ENCODE measurements at places on chromosomes 6 and 20.

DNA sequence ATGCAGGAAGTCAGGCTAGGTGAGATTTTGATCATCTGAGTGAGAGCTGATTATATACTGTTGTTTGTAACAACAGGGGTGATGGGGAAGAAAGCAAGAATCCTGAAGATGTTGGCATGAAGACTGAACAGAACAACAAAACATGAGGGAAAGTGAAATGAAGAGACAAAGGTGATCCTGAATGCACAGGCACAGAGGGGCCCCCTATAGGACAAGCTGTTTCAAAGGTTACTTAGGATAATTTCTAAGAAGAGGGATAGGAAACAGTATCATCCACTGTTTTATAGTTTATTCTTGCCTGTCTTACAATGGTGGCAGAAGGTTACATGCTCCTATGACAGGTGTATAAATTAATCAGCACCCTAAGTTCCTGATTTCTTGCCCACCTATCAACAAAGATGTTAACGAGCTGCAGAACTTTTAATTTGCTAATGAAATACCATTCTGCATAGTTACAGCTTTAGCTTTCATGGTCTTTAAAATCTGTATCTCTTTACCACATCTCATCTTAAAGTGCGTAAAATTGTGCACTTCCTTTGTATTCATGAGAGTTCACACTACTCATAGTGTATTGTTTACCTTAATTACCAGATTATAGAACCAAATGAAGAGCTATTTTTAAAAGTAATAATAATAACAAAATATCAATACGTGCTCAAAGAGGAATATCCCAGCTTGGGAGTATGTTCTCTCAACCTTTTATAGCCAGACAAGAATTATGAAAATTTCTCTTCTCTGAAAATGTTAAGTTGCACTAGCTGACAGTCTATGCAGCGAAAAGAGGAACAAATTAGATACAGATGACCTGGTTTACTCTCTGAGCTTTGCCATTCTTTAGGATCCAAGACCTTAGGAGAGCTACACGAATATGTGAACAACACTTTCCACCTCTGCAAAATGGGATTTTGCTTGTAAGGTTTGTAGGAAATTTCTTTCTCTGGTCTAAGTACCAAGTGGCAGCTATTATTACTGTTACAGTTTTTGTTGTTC is 192.5 kb downstream of the EDN1 start:
- DNase-seq, result no peak

GRCh38 chr6:110944681-110945151 is 13.8 kb upstream of the GTF3C6 start:
- DNase-seq, result no peak

- no peak for DNase-seq
Measured at GRCh38 chr6:134951494-134952263, 1.8 kb upstream of the ALDH8A1 start.

GRCh38 chr6:134235937-134236751 is 81.8 kb downstream of the SGK1 start:
- no peak for DNase-seq

- no peak for DNase-seq
Measured at GRCh38 chr20:35395728-35396127, 16.0 kb downstream of the UQCC1 start.

DNA sequence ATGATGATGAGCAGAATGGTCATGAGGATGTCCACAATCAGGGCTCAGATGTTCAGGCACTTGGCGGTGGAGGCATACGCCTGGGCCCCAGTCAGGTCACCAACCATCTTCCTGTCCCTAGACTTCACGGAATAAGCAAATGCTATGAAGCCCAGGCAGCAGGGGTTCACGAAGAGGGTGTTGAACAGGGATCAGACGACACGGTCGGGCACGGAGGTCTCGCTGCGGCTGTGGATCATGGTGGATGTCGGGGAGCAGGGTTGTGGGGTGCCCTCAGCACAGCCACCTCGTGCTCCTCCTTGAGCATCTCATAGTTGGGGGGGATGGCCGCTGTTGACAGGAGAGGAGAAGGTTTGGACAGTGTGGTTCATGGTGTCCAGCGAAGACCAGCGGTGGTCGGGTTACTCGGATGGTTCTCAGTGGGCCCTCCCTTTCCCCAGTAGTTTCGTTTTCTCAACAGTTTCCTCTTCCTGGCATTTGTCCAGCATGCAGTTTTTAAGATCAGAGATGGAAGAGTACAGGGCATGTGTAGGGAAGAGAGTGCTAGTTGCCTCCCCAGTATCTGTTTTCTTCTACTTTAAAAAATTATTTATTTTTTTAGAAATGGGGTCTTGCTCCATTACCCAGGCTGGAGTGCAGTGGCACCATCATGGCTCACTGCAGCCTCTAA is 20.3 kb upstream of the SPDEF start:
- DNase-seq, result no peak

- no peak for DNase-seq
Measured at GRCh38 chr6:46097366-46097765, 32.4 kb upstream of the ENPP4 start.

DNA sequence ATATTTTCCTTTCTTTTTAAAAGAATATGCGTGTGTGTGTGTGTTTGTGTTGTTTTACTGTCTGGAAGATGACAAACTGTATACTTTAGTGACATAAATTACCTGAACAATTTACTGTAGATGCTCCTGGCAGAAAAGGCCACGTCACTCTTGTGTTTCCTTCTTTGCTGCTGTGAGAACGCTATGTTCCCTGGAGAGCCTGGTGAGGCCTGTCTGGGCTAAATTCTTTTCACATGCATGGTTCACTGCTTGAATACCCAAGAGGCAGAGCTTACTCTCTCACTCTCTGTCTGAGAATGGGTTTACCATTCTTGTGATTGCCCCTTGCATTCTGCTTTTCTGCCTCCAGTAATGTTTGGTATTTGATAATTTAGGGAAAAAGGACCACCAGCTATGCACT is 64.3 kb downstream of the EDN1 start:
- DNase-seq, result no peak

GRCh38 chr20:49630396-49630951 is 62.5 kb upstream of the PTGIS start:
- DNase-seq, result no peak

DNA sequence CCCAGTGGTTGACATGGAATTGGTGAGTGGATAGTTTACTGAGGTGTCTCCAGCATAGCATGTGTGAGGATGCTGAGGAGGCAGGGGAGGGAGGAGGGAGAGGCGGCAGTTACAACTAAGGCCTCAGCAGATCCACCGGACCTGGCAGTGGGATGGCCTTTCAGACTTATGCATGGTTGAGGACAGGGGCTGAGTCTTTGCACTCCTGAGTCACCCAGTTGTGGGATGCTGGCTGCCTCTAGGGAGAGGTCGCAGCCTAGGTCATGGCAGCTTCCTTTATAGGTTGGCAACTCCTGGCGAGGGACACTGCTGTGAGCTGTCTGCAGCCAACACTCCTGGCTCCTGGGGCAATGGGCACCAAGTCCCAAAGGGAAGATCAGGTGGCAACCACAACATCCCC is 380.3 kb downstream of the PREX1 start:
- DNase-seq, result no peak

DNA sequence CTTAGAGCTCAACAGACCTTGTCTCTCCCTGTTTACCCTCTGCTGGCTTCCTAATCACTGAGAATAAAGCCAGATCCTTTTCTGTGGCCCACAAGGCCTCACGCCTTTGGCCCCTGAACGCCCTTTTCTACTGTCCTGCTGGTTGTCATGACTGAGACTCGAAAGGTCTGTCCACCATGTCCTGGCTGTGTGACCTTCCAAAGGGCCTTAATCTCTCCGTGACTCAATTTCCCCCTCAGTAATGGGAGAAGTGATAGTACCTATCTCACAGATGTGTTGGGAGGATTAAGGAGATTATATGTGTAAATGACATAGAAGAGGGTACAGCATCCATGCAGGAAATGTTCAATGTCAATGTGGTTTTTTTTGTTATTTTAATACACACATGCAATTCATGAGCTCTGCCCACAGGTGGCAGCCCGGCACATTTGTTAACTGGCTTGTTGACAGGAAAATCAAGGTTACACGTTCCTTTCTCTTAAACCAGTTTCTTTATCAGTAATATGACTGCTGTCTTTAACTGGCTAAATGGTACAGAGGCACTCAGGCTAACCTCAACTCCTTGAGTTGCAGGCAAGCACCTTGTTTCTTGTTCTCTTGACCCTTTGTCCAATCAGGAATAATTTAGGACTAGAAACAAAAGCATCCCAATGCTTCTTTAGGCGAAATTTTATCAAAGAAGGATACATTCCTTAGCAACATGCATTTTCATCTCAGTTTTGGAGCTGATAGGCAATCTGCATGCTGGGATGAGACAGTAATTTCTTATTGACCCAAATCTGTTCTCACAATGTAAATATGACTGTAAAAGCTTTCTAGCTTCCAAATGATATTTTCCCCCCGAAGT is 16.6 kb downstream of the SLC22A1 start:
- peak; percentile 52 for DNase-seq

- DNase-seq, result no peak
Measured at GRCh38 chr6:108744244-108744972, 103.8 kb upstream of the ARMC2 start.

GRCh38 chr6:42512579-42512978 is 51.2 kb upstream of the UBR2 start:
- no peak for DNase-seq

DNA sequence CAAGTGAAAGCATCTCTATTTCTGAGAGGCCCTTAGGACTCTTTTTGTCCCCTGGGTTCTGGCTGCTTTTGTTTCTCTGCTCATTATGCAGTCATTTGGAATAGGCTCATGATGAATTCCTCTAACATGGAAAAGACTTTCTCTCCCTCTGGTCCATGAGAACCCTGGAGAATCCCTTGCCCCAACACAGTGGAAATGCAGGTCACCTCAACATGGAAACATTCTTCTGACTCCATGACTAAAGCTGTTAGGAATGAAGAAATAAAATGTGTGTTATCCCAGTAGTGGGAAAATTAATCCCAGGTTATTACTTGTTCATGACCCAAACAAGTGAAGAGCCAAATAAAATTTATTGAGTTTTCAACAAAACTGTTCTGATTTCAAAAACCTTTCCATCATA is 458.6 kb downstream of the EPM2A start:
- DNase-seq, result no peak

- no peak for DNase-seq
Measured at GRCh38 chr6:124002377-124003081, 198.9 kb downstream of the NKAIN2 start.

DNA sequence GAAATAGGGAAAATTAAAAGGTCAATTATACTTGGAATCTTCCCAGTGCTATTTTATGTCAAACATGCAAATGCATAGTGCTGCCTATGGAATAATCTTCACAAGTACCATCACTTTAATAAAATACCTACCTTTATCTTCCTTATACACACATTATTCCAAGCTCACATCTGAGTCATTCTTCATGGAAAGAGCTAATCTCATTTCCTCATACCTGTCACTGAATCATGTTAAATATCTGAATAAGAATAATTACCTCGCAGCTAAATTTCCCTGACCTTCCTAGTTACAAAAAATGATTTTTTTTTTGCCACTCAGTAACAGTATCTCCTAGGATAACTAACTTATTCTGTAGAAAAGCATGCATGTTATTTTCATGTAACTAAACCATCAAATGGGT is 661.4 kb upstream of the HS3ST5 start:
- DNase-seq, result no peak

DNA sequence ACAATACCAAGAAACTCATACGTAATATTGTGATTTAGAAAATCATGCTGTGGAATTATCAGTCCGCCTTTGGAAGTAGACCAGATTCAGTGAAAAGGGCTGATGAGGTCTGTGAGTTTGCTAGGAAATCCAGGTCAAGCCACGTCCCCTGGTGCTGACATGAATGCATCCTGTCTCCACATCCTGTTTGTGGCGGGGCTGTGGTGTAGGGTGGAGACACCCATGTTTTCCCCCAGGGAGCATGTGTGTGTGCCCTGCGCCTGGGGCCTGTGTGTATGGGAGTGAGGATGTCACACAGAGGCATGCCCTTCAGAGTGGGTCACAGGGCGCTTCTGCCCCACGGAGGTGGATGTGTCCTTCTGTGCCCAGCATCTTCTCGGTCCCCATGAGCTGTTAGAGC is 109.1 kb downstream of the SASH1 start:
- no peak for DNase-seq

- DNase-seq, result no peak
Measured at GRCh38 chr6:18473755-18474154, 86.6 kb downstream of the RNF144B start.

- DNase-seq, result no peak
Measured at GRCh38 chr6:55980627-55981211, 105.3 kb upstream of the BMP5 start.

DNA sequence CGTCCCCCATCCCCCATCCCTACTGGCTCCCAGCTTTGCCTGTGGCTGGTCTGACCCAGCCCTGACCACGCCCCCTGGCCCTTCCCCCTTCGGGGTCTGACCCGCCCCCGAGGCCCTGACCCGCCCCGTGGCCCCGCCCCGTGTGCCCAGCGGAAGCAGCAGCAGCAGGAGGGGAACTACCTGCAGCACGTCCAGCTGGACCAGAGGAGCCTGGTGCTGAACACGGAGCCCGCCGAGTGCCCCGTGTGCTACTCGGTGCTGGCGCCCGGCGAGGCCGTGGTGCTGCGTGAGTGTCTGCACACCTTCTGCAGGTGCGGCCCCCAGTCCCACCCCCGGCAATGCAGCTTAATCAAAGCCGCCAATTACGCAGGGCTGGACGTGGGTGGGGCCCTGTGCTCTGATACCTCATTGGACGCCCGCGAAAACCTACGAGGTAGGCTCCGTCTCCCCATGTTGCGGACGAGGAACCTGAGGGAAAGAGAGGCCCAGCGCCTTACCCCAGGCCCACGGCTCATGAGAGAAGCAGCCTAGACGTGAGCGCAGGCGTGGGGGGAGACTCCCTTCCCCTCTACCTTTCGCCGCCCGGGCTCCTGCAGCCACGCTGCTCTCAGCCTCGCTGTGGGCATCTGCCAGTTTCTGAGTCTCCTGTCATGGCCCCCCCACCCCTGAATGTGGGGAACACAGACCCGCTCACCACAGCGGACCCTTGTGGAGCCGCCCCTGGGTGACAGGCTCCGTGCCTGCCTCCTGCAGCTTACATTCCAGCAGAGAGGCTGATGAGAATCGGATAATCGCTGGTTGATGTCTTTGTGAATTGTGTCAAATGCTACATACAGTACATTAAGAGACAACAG is 12.8 kb downstream of the RBCK1 start:
- no peak for DNase-seq

- no peak for DNase-seq
Measured at GRCh38 chr6:37615564-37616340, 81.9 kb downstream of the MDGA1 start.

GRCh38 chr6:150302520-150303176 is 66.2 kb upstream of the IYD start:
- DNase-seq, result no peak

- no peak for DNase-seq
Measured at GRCh38 chr6:75800133-75800532, 51.1 kb downstream of the MYO6 start.

GRCh38 chr6:85323435-85324040 is 126.3 kb upstream of the NT5E start:
- peak; percentile 56 for DNase-seq
